K562 (cell line): ENCODE measurements at places on chromosomes 5 and 9. TPM values are rescaled to one million over a fixed set of nuclear protein-coding genes. Genes with fewer than 3 reads are reported as not detected.

The NUDT12 gene
- 15.5 and 17.6 TPM in 2 replicates for total RNA-seq

- DNase-seq = no peak
Observed at GRCh38 chr9:72129271-72130156, 19.7 kb upstream of the GDA start.

The SLC1A3 gene
- 0.09 and 0.13 TPM in 2 replicates for total RNA-seq

DNA sequence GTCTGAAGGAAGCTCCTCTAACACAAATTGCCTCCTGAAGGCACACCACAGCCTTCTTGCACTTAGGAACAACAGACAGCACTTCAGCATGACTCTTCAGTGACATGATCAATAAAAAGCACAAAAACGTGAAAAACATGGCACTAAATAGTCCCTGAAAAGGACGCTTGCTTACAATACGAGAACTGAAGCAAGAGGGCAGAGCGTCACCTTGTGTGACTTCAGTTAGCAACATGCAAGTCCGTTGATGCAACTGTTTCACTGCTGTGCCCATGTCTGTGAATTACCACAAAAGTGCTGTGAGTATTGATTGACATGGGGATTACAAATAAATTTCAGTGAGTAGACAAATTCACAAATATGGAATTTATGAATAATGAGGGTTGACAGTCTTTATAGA is 219.9 kb upstream of the GAS1 start:
- DNase-seq = no peak

GRCh38 chr9:68805890-68806517 is 101.0 kb downstream of the PIP5K1B start:
- no peak for DNase-seq
